MV-4-11 (cell line): ENCODE measurements at places on chromosomes 1 and 21.

- DNase-seq = peak; percentile 15
Observed at GRCh38 chr1:227765261-227766014, 30.2 kb downstream of the SNAP47 start.

GRCh38 chr1:150696590-150696989, 364 bp downstream of the GOLPH3L start:
- DNase-seq = no peak

GRCh38 chr1:176033881-176034280, 173.2 kb downstream of the COP1 start:
- DNase-seq = no peak

GRCh38 chr1:6328091-6328490, 65.5 kb downstream of the ACOT7 start:
- no peak for DNase-seq

- DNase-seq = peak; percentile 12
Observed at GRCh38 chr1:67685558-67686266, 711 bp downstream of the GADD45A start.
